ENCODE measurements at places on chromosomes 13 and 19.

- DNase-seq: no peak
Observed at GRCh38 chr13:100399455-100399854, 189.1 kb downstream of the GGACT start.

DNA sequence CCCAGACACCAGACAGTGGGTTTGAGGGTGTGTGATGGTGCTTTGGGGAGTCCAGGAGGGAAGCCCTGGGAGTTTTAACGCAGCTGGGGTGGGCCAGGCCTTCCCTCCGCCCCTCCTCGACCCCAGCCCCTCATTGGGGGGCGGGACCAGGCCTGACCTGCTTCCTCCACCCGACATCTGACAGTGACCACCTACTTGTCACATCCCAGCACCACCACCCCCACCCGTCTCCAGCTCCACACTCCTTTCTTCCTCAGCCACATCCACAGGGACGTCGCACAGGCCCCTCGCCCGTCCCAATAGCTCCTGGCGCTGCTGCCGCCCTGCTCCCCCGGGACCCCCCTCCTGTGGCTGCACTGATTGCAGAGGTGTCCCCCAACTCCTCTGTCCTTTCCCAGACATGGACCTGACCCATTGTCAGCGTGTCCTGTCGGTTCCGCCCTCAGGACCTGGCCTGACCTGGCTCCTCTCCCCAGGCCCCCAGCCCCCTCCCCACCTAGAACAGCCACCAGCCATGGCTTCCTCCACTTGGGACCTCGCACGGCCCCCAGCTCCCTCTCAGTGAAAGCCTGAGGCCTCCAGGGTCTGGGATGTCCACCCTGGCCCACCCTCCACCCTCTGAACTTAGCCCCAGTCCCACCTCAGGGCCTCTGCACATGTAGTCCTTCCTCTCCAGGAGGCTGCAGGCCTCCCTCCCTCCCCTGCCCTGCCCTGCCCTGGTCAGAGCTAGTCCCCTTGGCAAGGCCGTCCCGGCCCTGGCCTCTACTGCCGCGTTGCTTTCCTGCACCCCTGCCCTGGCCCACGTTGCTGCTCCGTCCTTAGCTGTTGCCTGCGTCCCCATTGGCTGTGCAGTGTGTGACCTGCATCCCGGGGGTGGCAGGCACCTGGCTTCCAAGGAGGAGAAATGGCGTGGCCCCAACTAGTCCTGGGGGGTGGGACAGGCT lies 30.4 kb downstream of the COMP start:
- no peak for DNase-seq

DNA sequence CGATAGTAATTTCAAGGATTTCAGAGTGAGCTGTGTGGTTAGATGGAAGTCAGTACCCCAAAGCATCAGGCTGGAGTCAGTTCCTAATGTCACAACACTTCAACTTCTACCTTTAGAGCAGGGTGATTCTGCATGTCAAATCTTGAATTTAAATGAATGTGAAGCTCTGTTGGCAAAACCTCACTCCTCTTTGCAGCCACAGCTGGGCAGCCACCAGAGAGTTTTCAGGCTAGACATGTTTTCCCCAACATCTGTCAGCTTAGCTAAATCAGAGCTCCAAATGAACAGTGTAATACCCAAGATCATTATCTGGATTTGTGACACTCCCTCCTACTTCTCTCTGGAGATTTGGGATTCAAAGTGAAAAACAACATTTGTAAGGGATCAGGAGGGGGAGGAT lies 33.7 kb upstream of the OLFM4 start:
- DNase-seq: no peak

DNA sequence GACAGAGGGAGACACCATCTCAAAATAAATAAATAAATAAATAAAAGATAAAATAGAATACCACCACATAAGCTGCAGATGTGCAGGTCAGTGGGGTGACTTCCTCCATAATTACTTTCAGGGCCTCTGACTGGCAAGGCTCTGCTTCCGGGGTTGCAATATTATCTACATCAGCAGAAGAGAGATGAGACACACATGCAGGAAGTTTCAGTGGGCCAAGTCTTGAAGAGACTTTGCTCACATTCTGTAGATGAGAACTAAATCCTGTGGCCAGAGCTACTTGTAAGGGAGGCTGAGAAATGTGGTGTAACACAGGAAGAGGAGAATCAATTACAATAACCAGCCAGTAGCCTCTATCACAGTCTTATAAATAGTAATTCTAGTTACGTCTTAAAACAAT lies 89.9 kb upstream of the MAB21L1 start:
- DNase-seq: no peak
